Chondrocyte (in vitro differentiated cells): ENCODE measurements at places on chromosomes 7 and 10. TPM values are rescaled to one million over a fixed set of nuclear protein-coding genes. Genes with fewer than 3 reads are reported as not detected.

DNA sequence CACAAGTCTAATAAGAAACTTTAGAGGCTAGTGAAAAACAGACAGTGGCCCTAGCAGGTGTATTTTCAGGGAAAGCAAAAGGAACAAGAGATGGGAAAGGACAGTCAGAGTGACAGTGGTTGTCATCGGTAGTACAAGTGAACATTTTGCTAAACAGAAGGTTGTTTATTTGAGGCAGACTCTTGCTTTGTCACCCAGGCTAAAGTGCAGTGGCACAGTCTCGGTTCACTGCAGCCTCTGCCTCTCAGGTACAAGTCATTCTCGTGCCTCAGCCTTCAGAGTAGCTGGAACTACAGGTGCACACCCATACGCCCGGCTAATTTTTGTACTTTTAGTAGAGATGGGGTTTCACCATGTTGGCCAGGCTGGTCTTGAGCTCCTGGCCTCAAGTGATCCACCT is 195.8 kb downstream of the RELN start:
- DNase-seq = no peak
- peaks cover 3% of the 10 kb centered on the region for H3K27me3 ChIP-seq
- no peaks in the 10 kb centered on the region for H3K4me1 ChIP-seq
- no peaks in the 10 kb centered on the region for H3K36me3 ChIP-seq
- H3K27ac ChIP-seq = no peak overlapping the region

DNA sequence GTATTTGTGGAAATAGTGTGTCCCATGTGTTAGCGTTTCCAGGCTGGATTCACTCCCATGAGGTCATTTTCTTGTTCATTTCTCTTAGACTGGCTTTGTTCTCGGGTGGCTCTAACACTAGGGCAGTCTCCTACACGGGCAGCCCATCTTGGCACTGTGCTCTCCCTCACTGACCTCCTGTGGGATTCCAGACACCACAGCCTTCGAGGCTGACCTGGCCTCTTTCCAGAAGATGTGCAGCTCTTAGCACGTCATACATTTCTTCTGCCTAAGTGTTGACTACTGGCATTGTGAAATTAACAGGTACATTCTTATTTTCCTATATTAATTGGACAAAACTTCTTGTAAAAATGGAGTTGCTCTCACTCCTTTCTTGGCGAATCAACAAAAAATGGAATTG is 72.8 kb downstream of the INSYN2A start:
- H3K36me3 ChIP-seq = peaks cover 18% of the 10 kb centered on the region
- no peaks in the 10 kb centered on the region for H3K4me1 ChIP-seq
- H3K27me3 ChIP-seq = no peaks in the 10 kb centered on the region
- no peak overlapping the region for H3K4me3 ChIP-seq

DNA sequence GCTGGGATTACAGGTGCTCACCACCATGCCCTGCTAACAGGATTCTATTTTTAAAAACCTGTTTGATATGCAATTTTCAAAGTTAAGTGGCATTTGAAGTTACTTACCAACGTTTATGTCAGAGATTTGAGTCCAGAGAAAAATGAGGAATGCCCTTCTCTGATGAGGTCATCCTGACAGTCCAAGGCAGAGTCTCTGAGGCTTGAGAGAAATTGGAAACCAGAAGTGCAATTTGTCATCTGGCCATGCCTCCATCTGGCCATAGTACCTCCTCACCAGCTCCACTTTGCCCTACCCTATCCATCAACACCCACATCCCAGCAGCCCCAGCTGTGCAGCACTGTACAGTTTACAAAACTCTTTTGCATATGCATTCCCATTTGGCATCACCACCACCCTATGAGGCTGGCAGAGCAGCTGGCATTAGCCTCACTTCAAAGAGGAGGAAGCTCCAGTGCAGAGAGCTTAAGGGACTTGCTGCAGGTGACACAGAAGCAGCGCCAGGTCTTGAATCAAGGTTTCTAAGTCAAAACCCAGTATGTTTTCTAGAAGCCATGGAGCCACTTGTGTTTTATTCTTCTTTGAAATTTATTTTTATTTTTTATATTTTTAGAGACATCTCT is 54.5 kb upstream of the PDZD8 start:
- H3K4me3 ChIP-seq = no peak overlapping the region
- no peaks in the 10 kb centered on the region for H3K4me1 ChIP-seq
- H3K36me3 ChIP-seq = no peaks in the 10 kb centered on the region
- no peak overlapping the region for H3K27ac ChIP-seq

DNA sequence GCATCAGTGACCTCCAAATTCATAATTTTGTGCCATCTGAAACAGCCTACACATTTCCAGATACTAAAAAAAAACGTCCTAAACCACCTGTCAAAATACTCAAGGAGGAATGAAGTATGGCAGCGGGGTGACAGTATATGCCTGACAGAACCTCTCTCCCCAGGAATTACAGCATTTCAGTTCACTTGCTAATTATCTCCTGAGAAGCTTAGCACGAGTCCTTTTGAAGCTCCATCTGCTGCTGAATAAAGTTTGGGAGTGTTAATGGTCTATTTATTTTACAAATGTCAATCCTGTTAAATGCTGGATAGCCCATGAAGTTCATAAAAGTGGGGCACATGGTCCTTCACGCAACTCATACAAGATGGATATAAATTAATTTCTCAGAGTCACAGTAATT is 29.4 kb upstream of the ANLN start:
- no peak overlapping the region for H3K27ac ChIP-seq
- H3K4me1 ChIP-seq = no peaks in the 10 kb centered on the region
- DNase-seq = no peak
- no peaks in the 10 kb centered on the region for H3K27me3 ChIP-seq

- peaks cover 2% of the 10 kb centered on the region for H3K36me3 ChIP-seq
- H3K4me3 ChIP-seq = no peak overlapping the region
- peaks cover 12% of the 10 kb centered on the region for H3K4me1 ChIP-seq
- DNase-seq = no peak
Observed at GRCh38 chr7:152986376-152986775, 226.8 kb downstream of the ACTR3B start.

The NOM1 gene
- 13.7 to 19.3 TPM (median 16.9 TPM) in 3 replicates for total RNA-seq

The PARP12 gene
- total RNA-seq = 6.8 to 9.8 TPM (median 8.7 TPM) in 3 replicates

- no peak for DNase-seq
- peaks cover 12% of the 10 kb centered on the region for H3K4me1 ChIP-seq
- H3K36me3 ChIP-seq = no peaks in the 10 kb centered on the region
- no peaks in the 10 kb centered on the region for H3K27me3 ChIP-seq
- peak overlapping the region; percentile 41 for H3K27ac ChIP-seq
- H3K4me3 ChIP-seq = no peak overlapping the region
Observed at GRCh38 chr7:135320268-135320667, 86.6 kb downstream of the STRA8 start.

DNA sequence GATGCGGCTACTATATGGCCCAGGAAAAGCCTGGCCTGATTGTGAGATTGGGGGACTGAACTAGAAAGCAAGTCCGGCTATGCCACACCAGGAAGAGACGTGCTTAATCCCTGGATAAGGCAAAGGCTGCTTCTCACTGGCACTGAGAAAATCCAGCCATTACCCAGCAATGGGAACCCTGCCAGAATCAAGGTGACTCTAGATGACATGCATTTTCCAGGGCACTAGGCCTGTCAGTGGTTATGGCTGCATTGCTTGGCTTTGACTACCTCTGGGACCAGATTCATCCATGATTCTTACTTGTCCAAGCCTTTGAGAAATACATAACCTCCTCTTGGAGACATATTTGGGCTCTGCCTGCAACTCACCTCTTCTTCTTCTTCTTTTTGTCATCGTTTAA is 317.2 kb downstream of the GRID1 start:
- H3K4me1 ChIP-seq = no peaks in the 10 kb centered on the region
- H3K27me3 ChIP-seq = no peaks in the 10 kb centered on the region
- no peak for DNase-seq
- no peaks in the 10 kb centered on the region for H3K36me3 ChIP-seq
- H3K4me3 ChIP-seq = no peak overlapping the region
- H3K27ac ChIP-seq = no peak overlapping the region

DNA sequence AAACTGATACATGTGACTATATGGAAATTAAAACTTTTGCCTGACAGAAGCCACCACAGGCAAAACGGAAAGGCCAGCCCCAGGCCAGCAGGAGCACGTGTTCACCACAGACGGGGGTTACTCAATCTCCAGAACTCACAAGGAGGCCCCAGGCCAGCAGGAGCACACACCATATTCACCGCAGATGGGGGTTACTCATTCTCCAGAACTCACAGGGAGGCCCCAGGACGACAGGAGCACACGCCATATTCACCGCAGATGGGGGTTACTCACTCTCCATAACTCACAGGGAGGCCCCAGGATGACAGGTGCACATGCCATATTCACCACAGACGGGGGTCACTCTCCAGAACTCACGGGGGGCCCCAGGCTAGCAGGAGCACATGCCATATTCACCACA is 61.5 kb downstream of the NKX6-2 start:
- H3K4me3 ChIP-seq = no peak overlapping the region
- DNase-seq = no peak
- no peaks in the 10 kb centered on the region for H3K27me3 ChIP-seq
- peaks cover 15% of the 10 kb centered on the region for H3K4me1 ChIP-seq
- H3K27ac ChIP-seq = no peak overlapping the region

DNA sequence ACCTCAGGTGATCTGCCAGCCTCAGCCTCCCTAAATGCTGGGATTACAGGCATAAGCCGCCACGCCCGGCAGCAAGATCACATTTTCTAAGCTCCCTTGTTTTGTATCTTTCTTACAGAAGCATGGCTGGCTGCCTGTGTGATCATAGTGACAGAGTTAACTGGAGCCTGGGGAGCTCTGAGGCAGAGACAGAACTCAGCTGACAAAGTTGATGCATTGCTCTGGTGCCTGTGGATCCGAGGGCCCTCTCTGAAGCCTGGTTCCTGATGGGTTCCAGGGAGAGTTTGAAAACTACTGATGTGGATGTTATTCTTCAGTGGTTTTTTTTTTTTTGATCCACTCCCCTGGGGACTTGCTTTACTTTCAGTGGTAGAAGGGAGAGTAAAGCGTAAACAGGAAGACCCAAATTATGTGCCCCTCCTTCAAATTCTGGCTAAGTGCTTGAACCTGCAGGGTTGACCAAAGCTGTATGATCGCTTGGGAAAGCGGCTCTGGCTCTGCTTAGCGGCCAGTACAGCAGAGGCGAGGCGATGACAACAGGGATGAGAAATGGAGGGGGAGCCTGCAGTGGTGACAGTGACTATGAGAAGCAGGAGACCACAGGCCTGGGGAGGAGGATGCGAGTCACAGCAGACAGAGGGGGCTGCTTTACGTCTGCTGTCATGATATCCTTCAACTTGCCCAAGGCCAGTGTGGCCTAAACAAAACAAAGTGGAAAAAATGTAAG is 6.8 kb upstream of the EFCAB10 start:
- H3K36me3 ChIP-seq = no peaks in the 10 kb centered on the region
- no peaks in the 10 kb centered on the region for H3K27me3 ChIP-seq
- H3K4me1 ChIP-seq = peaks cover 11% of the 10 kb centered on the region
- H3K4me3 ChIP-seq = no peak overlapping the region
- DNase-seq = no peak
- H3K27ac ChIP-seq = no peak overlapping the region

The CUEDC2 gene
- total RNA-seq = 55.1 to 64.3 TPM (median 57.7 TPM) in 3 replicates

The SCIN gene
- total RNA-seq = 0.65 to 2.6 TPM (median 0.82 TPM) in 3 replicates

- no peaks in the 10 kb centered on the region for H3K36me3 ChIP-seq
- no peak overlapping the region for H3K4me3 ChIP-seq
- no peak for DNase-seq
Observed at GRCh38 chr7:101618916-101619315, 10.2 kb downstream of the MYL10 start.

GRCh38 chr7:139987691-139988516 is 74.8 kb downstream of the PARP12 start:
- H3K27ac ChIP-seq = no peak overlapping the region
- no peaks in the 10 kb centered on the region for H3K4me1 ChIP-seq
- DNase-seq = no peak
- peaks cover 8% of the 10 kb centered on the region for H3K27me3 ChIP-seq

GRCh38 chr7:14303536-14303935 is 314.1 kb upstream of the ETV1 start:
- no peak for DNase-seq
- H3K4me1 ChIP-seq = peaks cover 4% of the 10 kb centered on the region
- no peak overlapping the region for H3K4me3 ChIP-seq
- no peaks in the 10 kb centered on the region for H3K27me3 ChIP-seq
- no peak overlapping the region for H3K27ac ChIP-seq
- H3K36me3 ChIP-seq = no peaks in the 10 kb centered on the region

DNA sequence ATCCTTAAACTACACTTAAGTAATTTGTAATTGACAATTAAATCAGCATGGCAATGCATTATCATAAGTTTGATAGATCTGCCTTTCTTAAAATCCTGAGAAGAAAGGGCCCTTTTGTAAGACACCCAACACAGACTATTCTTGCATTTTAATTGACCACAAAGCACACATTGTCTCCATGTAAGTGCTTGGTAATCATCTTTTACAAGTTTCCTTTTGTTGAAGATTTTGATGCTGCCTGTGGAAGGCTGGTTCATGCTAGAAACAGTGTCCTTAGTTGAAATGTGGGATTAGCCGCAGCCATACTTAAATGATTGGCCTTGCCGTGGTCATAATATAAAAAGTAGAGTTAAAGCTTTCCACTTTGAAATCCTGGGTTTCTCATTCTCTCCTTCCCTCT is 32.3 kb upstream of the CELF2 start:
- no peaks in the 10 kb centered on the region for H3K27me3 ChIP-seq
- DNase-seq = no peak

The TMUB1 gene
- 31.2 to 43.2 TPM (median 33.2 TPM) in 3 replicates for total RNA-seq

- H3K27ac ChIP-seq = no peak overlapping the region
- peaks cover 10% of the 10 kb centered on the region for H3K4me1 ChIP-seq
- no peaks in the 10 kb centered on the region for H3K27me3 ChIP-seq
- no peak overlapping the region for H3K4me3 ChIP-seq
- no peaks in the 10 kb centered on the region for H3K36me3 ChIP-seq
- no peak for DNase-seq
Observed at GRCh38 chr10:113222207-113222606, 272.2 kb downstream of the TCF7L2 start.

DNA sequence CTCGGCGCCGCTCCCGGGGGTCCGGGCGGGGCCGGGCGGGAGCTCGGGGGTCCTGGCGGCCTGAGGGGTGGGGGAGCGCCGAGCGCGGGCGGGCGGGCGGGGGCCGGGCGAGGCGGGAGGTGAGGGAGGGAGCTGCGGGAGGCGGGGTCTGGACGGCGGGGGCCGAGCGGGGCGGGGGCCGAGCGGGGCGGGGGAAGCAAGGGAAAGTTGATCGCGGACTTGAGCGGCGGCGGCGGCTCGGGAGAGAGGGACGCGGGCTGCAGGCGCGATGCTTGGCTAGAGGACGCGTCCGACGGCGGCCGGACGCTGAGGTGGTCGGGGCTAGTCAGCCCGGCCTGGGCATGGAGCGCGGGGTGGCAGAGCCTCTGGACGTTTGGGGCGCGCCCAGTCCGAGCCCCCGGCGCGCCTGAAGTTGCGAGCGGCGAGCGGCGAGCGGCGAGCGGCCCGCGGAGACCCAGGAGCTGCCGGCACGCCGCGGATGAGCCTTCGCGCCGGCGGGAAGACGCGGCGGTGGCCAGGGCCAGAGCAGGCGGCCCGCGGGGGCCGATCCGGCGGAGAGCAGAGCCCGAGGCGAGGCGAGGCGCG is at the start of gene CDH23:
TSS of gene CDH23 (plus strand) at position 210 of the 585 bp plus-strand sequence. CDS start 42,912 bp downstream, outside the sequence.
- H3K4me3 ChIP-seq = peak within 1 kb of the TSS; percentile 53
- H3K36me3 ChIP-seq = no peaks in the 10 kb centered on the region
- peaks cover 6% of the 10 kb centered on the region for H3K4me1 ChIP-seq
- H3K27me3 ChIP-seq = peaks cover 71% of the 10 kb centered on the region
- no peak for DNase-seq
